ENCODE measurements at places on chromosomes 16 and 17.

DNA sequence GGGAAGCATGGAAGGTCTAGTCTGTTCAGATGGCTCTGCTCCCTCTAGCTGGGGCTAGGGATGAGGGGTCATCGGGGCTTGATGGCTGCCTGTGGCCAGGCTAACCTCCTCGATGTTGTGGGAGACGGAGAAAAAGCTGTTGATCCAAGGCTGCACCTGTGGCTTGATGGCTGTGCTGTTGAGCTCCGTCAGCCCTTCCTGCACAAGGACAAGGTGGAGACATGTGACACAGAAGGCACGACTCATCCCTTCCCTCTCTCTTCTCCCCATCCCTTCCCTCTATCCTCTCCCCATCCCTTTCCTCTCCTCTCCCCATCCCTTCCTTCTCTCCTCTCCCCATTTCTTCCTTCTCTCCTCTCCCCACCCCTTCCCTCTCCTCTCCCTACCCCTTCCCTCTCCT, 28.2 kb downstream of the FCSK start:
- DNase-seq, result no peak

DNA sequence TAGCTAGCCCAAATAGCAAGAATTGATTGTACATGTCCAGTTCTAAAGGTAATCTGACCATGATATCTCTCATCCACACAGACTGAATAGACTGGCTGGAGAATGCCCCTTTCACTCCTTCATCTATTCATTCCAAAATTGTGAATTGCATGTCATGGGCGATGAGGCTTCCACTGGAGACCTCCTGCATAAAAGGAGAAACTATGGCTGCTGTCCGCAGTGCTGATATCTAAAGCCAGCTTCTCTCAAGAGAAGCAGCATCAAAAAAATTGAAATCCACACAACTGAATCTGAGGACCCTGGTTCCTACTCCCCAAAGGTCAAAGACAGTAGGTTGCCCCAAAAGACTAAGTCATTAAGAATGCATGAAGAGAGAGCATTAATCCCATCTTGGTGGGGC, 7.9 kb upstream of the SCNN1G start:
- DNase-seq, result no peak

DNA sequence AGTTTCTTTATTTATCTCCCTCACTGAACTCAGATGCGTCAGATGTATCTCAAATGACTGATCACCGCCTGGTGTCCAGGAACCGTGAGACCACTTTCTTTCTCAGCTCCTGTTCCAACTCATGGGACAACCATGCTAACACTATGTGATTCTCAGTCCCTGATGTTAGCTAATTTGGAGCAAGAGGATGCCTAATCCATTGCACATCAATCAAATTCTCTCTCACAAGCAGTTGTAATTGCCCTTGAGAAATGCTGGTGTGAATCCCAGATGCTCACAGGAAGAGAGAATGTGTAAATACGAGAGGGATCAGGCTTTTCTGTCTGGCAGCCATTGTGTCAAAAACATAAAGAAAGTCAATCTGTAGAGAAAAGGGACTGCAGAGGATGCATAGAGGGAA, 134.9 kb downstream of the WSCD1 start:
- DNase-seq, result no peak

GRCh38 chr17:75319904-75320691, 30.9 kb upstream of the SLC25A19 start:
- no peak for DNase-seq

DNA sequence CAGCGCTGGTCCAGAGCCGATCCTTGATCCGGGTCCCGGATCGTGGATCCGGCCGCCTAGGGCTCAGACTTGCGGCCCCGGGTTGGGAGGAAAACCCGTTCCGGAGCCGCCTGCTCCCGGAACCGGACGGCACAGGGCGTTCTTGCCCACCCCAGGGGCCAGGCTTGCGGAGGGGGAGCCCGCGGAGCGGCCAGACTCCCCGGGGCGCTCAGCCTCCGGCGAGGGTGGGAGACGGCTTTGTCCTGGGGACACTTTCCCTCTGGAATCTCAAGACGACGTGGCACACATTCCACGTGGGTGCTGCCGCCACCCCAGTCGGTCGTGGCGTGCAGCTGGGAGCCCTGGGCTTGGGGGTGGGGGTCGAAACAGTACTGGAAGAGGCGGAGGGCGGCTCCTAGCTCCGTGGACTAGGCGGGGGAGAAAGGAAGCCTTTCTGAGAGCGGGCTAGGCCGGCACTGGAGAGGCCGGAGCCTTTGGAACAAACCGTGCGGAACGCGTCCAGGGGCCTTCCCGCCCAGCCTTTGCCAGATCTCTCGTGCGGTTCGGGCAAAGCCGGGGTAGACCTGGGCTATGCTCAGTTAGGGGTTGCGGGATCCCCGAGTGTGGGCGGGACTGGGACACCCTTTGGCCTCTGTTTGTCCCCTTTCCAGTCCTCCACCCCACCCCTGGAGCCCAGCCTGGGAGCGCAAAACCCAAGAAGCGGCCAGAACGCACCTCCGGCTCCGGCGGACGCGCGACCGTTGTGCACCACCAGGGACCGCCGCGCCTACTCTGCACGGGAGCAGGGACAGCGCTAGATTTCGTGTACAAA, 26.5 kb downstream of the SREBF1 start:
- DNase-seq, result no peak

DNA sequence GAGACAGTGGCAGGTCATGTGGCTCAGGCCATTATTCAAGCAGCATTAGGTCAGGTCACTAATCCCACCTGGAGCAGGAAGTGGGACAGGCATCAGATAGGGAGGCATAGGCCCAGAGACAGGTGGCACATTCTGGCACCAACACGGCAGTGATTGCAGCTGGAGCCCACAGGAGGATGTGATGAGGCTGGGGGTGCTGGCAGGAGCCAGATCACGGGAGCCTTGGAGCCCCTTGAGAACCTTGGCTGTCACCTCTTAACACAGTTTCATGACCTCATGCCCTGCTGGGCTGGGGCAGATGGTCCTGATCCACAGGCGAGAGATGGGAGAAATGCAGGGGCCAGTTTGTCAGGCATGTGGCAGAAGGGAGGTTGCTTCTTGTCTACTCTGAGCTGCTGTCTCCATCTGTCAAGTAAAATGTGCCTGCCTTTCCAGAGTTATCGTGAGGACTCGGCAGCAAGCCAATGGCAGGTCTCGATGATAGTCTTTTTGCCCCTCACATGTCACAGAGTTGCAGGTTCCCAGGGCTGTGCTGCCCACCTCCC, 109.6 kb downstream of the CLEC16A start:
- DNase-seq, result no peak

DNA sequence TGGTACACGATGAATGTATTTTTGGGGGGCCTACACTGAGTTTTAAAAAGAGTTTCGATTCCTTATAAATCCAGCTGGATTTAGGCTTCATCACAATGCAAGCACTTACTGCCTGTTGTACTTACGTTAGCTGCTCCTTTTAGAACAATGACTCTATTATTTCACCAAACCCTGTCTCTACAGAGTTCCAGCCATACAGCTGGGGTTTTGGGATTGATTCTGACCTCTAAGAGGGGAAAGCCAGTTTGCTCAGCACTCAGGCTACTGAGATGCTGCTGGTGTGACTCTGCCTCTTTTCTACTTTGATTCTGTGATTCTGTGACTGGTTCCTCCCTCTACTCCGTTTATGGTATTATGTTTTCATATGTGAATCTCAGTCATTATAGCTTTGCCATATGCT, 329.7 kb downstream of the ABCC12 start:
- DNase-seq, result no peak

- no peak for DNase-seq
Observed at GRCh38 chr16:84834403-84834772, 14.6 kb downstream of the CRISPLD2 start.
